LHCN-M2 (cell line): ENCODE measurements at places on chromosomes 4 and X.

DNA sequence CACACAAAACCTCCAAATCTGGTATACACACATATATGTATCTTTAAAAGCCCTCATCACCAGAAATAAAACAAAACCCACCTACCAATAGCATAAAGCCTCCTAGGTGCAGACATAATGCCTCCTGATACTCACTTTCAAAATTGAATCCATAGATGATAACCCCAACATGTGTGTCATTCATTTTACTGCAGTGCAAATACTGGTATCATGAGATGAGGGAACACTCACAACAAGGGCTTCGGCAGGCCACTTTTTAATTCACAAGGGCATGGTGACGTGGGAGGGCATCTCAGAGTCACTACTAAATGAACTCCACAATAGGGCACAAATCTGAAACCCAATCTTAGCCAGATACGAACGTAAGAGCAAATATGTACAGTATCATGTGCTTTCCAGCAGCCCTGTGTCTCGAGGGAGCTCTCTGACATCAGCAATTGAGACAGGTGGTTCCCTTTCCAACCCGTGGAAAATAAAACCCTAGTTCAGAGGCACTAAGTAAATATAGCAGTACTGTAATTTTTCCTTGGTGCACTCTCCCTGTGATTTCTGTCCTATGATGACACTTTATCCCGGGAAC is 14.1 kb upstream of the PPARGC1A start:
- peak; percentile 92 for DNase-seq

GRCh38 chrX:148867596-148867995 is 367.2 kb downstream of the AFF2 start:
- DNase-seq = no peak

- no peak for DNase-seq
Observed at GRCh38 chr4:59936566-59936965, 1263.6 kb upstream of the ADGRL3 start.

- DNase-seq = peak; percentile 88
Observed at GRCh38 chr4:168588916-168589531, 92.2 kb downstream of the PALLD start.

DNA sequence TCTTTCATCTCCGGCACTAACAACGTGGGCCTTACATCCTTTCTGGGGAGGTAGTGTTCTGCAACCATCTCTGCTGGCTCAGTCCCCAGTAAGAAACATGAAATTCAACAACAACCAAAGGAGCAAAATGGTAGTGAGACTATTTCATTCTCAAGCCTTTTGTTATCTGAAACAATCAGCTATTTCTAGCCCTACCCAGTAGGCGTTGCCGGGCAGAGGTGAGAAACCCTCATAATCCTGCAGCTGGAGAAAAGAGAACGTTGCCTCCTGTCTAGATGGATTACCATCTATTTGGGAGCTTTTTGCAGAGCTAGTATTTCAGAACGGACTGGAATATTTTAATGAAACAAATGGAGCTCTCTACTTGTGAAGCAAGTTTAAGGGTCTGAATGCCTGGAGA is 66.4 kb upstream of the GPR174 start:
- DNase-seq = no peak

GRCh38 chr4:182845618-182846017 is 71.6 kb downstream of the DCTD start:
- no peak for DNase-seq

DNA sequence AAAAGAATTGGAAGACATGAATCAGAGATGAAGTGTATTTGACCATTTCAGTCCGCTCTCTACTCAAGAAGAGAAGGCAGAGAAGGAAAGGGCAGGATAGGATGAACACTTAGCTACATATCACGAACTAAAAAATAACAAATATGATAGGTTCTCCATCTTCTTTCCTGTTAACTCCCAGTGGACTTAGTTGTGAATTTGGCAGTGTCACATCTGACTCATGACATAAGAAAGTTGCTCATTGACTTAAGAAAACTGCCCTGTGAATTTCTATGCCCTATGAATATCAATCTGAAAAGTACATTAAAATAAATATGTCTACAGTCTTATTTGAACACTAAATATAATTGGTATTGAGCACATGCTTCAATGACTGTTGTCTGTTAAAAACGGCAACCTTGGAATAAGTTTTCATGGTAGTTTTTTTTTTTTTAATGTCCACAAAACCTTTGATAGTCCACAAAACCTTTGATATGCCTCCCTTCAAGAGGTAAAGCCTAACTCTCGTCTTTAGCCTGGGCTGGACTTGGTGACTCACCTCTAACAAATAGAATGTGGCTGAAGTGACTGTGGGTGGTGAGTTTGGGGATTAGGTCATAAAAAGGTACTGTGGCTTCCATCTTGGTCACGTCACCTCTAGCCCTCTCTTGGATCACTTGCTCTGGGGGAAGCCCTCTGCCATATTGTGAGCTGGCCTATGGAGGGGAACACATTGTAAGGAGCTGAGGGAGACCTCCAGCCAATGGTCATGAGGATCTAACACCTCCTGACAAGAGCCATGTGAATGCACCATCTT is 184.7 kb upstream of the S100G start:
- DNase-seq = peak; percentile 63

DNA sequence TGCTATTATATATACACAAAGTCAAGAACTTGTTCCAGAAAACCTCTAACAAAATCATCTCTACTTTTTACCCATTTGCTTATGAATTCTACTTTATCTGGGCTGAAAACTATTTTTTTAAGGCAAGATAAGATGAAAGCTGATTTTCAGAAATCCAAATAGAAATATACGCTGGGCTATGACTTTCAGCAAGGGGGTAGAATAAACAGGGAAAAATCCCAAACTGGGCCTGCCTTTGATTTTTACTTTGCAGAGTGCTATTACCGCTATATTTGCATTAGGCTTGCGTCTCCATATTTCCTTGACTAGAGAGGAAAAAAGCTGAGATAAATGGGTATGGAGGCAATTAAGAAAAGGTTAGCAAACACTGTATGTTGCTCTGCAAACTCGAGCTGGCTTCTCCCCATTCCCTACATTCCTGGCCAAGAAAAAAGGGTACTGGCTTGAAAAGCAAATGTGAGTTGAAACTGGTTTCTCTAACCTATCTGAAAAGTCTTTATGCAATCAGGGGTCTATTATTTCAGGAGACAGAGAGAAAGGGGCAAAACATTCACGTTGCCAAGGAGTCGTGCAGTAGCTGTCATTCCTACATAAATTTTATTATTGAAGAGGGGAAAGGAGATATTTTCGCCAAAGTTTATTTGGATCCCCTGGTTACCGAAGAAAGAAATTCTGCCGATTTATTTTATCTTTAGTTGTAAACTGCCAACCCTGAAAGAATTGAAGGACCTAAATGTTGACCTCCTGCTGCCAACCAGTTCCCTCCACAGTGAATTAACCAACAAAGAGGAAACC is 2.2 kb downstream of the TMEM47 start:
- no peak for DNase-seq

- peak; percentile 61 for DNase-seq
Observed at GRCh38 chr4:51943221-51943620, 76.9 kb downstream of the LRRC66 start.

DNA sequence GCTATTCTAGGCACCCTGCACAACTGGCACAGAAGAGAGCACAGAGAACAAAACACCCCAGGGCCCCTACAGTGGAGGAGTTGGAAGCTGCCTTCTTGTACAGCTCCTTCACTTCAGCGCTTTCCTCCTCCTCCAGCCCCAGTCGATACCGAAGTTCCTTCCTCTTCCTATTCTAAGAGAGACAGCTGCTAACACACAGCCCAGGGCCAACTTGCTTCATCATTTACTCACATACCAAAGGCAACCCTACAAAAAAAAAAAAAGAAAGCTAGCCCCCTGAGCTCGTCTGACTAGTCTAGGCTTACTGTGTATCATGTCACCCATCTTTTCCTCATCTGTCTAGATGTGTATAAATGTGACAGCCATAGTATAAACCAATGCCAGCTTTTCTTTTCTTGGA is 64.5 kb downstream of the MID1 start:
- DNase-seq = no peak

DNA sequence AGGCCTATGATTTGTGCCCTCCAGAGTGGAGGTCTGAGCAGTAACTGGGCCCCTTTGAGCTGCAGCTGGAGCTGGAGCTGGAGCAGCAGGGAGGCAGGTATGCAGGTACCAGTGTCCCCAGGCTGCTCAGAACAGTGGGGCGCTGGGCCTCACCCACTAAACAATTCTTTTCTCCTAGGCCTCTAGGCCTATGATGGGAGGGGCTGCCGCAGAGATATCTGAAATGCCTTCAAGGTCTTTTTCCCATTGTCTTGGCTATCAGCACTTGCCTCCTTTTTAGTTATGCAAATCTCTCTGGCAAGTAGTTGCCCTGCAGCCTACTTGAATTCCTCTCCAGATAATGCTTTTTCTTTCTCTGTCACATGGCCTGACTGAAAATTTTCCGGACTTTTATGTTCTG is 79.7 kb upstream of the OTUD4 start:
- no peak for DNase-seq

- DNase-seq = peak; percentile 57
Observed at GRCh38 chr4:113760094-113760794, 1.3 kb downstream of the CAMK2D start.

DNA sequence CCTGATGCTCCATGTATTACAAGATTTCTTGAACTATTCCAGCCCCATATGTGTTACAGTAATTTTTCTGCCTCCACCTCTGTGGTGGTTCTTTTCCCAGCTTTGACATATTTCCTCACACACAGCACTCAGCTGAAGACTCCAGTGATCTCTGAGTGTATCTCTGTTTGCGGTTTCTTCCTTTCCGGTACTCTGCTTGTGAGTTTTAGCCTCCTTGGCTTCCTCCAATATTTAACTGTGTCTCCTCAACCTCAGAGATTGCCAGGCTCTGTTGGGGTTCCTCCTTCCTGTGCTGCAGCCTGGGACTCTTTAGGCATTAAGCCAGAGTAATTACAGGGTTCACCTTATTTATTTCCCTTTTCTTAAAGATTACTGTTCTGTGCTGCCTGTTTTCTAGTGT is 73.2 kb downstream of the NFKB1 start:
- DNase-seq = no peak

GRCh38 chr4:7988437-7988836 is 48.8 kb upstream of the AFAP1 start:
- peak; percentile 35 for DNase-seq

GRCh38 chr4:86247320-86247719 is 112.5 kb downstream of the MAPK10 start:
- no peak for DNase-seq

- DNase-seq = peak; percentile 68
Observed at GRCh38 chr4:80255329-80256095, 11.0 kb upstream of the FGF5 start.

DNA sequence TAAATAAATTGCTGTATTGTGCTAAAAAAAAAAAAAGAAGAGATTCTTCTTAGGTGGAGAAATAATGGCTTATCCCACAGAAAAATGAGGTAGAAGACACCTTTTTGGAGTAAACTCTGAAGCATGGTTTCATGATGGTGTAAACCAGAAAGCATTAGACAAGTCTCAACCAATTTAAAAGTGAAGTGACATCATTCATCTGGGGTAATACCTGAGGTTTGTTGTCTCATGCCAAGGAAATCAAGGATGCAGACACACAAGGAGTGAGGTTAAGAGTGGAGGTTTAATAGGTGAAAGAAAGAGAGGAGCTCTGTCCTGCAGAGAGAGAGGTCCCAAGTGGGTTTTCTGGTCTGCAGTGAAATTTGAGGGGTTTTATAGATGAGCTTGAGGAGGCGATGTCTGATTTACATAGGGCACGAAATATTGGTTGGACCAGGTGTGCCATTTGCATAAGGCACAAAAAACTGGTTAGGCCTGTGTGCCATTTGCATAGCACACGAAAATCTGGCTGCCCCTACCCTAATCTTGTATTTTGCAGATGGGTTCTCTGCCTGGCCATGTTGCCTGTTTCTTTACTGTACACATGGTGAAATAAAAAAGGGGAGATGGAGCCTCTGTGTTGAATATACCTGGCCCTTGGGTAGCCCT is 25.0 kb upstream of the CWH43 start:
- DNase-seq = no peak

- peak; percentile 31 for DNase-seq
Observed at GRCh38 chrX:136954930-136955329, 74.4 kb upstream of the RBMX start.

DNA sequence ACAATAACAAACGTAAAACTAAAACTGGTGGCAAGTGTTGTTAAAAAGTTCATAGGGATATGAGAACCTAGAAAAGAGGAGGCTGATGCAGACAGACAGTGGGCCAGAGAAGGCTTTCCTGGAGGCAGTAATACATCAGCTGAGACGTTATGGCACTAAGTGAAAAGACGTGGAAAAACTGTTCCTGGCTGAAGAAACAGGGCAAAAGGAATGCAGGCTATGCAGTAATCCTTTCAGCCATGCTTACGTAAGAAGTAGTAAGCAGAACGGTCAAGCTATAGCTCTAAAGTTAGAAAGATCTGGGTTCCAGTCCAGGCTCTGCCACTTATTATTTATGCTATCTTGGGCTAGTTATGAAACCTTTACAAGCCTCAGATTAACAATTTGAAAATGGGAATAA is 6.4 kb downstream of the LAMTOR3 start:
- no peak for DNase-seq

DNA sequence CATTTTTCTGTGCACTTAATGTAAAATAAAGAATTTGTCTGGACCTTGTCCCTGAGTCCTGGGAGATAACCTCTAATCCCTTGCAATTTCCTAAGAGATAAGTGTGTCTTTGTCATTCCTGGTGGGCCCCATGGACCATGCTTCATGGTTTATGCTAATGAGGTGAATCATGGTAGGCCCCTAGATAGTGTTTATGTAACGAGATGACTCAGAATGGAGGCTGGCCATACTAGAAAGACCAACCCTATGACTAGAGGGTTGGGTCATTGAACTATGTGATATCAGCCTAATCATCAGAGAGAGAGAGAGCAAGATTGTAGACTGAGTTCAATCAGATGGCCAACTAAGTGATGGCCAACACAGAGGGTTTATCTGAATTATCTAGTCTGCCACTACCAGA is 64.2 kb upstream of the NHSL2 start:
- peak; percentile 4 for DNase-seq

DNA sequence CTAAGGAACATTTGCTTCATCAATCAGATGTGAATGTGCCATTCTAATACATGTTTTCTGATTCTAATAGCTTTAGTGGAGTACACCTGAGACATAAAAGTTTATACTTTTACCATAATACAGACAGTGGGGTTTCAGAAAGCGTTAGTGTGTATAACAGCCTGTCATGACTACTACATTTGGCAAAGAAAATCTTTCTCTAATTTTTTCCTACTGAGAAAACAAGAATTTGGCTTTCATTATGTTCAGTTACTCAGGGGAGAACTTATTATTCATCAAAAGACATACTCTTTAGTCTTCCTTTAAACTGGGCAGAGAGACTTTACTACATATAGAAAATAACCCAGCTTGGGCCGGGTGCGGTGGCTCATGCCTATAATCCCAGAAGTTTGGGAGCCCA is 104.9 kb downstream of the PCDH18 start:
- DNase-seq = no peak

DNA sequence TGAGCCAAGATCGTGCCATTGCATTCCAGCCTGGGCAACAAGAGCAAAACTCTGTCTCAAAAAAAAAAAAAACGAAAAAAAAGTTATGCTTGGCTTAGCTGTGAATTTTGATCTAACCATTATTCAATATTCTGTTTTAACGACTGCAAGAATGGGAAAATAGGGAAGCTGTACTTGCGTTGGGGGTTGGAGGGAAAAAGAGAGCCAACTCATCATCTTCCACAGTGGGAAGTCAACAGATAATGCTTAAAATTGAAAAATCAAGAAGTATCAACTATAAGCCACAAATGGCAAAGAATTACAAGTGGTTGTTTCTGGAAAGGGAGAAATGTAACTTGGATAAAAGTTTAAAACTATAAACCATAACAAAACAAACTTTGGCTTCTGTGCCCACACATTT is 2.9 kb downstream of the TEC start:
- no peak for DNase-seq

- peak; percentile 43 for DNase-seq
Observed at GRCh38 chrX:119826399-119826959, 26.3 kb downstream of the UPF3B start.

- no peak for DNase-seq
Observed at GRCh38 chr4:86549163-86549788, 44.8 kb upstream of the PTPN13 start.
